ENCODE measurements at places on chromosomes 6 and 20. TPM values are rescaled to one million over a fixed set of nuclear protein-coding genes. Genes with fewer than 3 reads are reported as not detected.

PHIP gene
- total RNA-seq, result 44.4 TPM

FNDC1 gene
- total RNA-seq, result not detected

C6orf141 gene
- not detected for total RNA-seq

PPIL4 gene
- 33.0 TPM for total RNA-seq

SLC35D3 gene
- not detected for total RNA-seq

COX4I2 gene
- total RNA-seq, result not detected

NR2E1 gene
- not detected for total RNA-seq

LAMA2 gene
- total RNA-seq, result 2.2 TPM

LINC00237 gene
- not detected for total RNA-seq

FHL5 gene
- total RNA-seq, result not detected

SLCO4A1 gene
- total RNA-seq, result 1.9 TPM

FUT9 gene
- not detected for total RNA-seq

DNA sequence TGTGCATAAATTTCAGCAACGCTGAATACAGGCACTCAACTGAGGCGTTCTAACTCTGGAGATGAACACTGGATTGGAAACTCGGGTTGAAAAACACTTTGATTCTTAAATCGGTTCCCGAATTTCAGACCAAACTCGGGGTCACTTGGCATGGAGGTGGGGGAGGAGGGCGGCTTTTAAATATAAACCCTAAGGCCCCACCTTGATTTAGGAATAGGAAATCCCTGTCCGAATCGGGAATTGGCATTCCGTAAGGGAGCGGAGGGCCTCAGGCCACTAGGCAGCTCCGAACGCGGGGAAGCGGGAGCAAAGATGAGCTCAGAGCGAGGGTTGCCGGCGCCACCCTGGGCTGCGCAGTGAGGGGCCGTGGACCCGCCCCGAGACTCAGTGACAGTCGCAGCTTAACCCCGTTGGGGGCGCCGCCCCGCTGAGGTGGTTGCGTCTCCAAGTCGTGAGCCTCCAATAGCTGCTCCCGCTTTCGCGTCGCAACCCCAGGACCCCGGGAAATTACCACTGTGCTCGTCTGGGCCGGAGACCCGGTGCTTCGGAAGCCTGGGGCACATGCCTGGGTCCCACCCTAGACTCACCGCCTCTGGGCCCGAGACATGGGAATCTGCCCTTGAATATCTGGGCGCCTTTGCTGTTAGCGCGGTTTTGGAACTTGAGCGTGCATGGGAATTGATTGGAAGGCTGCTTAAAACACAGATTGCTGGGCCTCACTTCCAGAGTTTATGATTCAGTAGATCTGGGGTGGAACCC lies 4.6 kb upstream of the SIM1 start:
- H3K27me3 ChIP-seq, result peaks cover 85% of the 10 kb centered on the region
- DNase-seq, result no peak
- H3K4me3 ChIP-seq, result no peak overlapping the region
- H3K4me1 ChIP-seq, result peaks cover 3% of the 10 kb centered on the region
- H3K27ac ChIP-seq, result no peak overlapping the region

- H3K4me3 ChIP-seq, result no peak overlapping the region
- no peaks in the 10 kb centered on the region for H3K27me3 ChIP-seq
- peak overlapping the region; percentile 8 for H3K27ac ChIP-seq
- peaks cover 13% of the 10 kb centered on the region for H3K4me1 ChIP-seq
Measured at GRCh38 chr6:85612690-85613474, 19.2 kb upstream of the SNX14 start.

DNA sequence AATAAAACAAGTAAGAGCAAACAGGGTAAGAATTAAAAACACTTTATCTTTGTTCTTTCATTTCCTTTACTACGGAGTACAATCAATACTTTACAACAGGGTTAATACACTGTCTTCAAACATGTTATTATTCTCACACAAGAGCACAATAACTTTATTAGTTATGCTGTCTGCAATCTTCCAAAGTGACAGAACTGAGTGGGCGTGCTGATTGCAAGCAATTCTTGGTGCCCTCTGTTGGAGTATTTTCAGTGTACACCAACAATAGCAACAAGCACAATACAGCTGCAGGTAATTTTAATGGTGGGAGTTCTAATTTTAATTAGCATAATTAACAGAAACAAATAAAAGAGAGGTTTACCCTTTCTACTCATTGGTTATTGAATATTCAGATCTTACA lies 33.9 kb upstream of the PTPRK start:
- no peak overlapping the region for H3K27ac ChIP-seq
- H3K36me3 ChIP-seq, result peaks cover 3% of the 10 kb centered on the region
- no peak for DNase-seq
- H3K27me3 ChIP-seq, result peaks cover 32% of the 10 kb centered on the region
- H3K4me3 ChIP-seq, result no peak overlapping the region
- H3K4me1 ChIP-seq, result peaks cover 4% of the 10 kb centered on the region

DNA sequence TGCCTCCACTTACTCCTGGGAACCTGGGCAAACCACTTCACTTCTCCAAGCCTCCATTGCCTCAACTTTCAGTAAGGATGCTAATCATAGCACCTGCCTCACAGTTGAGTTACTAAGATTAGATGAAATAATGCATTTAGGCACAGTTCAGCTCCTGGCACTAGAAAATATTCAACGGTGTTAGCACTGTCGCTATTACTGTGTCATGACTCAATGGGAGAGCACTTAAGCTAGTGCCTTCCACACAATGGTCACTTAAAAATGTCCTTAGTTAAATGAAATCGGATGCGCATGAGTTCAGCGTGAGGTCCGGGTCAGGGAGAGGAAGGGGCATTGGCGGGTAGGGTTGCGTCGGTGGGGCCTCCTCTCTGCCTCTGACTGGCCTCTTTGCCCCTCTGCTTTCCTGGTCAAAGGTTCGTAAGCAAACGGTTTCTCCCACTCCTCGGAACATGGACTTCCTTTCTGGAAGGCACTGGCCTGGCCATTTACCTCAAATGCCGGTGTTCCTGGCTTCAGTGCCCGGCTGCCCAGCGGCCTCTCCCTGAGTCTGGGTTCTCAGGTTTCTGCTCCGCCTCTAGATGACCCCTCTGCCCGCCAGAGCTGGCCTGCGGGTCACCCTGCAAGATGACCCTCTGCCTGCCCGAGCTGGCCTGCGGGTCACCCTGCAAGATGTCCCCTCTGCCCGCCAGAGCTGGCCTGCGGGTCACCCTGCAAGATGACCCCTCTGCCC lies 123.8 kb upstream of the QKI start:
- peaks cover 21% of the 10 kb centered on the region for H3K27me3 ChIP-seq
- no peak overlapping the region for H3K27ac ChIP-seq
- no peaks in the 10 kb centered on the region for H3K36me3 ChIP-seq
- H3K4me3 ChIP-seq, result no peak overlapping the region
- peaks cover 2% of the 10 kb centered on the region for H3K4me1 ChIP-seq

DNA sequence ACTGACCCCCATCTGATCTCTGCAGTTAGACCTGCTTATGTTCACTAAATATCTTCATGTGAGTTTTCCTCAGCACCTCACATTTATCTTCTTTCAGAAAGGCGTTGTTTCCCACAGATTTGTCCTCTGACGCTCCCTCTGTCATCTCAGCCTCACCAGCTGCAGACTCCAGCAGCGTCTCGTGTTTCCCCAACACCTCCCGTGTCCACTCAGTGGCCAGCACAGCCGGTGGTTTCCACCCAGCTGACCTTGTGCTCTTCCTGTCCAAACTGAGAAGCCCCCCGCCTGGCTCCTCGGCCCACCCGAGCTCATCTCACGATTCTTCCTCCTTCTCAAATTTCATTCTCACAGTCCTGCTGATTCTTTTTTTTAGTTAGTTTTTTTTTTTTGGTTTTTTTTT lies 12.5 kb downstream of the ERMARD start:
- H3K36me3 ChIP-seq, result peaks cover 5% of the 10 kb centered on the region
- H3K4me3 ChIP-seq, result no peak overlapping the region
- H3K4me1 ChIP-seq, result peaks cover 7% of the 10 kb centered on the region
- H3K27me3 ChIP-seq, result no peaks in the 10 kb centered on the region

DNA sequence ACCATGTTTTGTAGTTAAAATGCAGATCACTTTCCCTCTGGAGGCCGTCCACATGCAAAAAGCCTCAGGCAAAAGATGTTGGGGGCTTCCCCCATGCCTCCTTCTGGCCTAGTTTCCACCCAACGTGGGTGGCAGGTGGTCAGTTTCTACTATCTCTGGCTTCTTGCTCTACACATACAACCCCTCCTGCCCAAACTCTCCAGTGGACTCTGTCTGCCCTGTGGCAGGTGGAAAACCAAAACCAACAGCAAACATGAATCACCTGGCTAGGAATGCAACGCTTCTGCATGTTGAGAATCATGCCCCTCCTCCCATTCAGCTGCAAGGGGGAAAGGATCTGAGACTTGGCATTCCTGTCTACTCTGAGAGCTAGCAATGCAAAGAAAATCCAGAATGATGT lies 94.8 kb downstream of the MBOAT1 start:
- H3K27ac ChIP-seq, result peak overlapping the region; percentile 71
- no peak for DNase-seq
- peaks cover 5% of the 10 kb centered on the region for H3K4me1 ChIP-seq
- peaks cover 12% of the 10 kb centered on the region for H3K36me3 ChIP-seq
- no peak overlapping the region for H3K4me3 ChIP-seq

GRCh38 chr20:51500311-51500710 lies 42.2 kb downstream of the NFATC2 start:
- DNase-seq, result no peak
- peaks cover 6% of the 10 kb centered on the region for H3K36me3 ChIP-seq
- H3K4me3 ChIP-seq, result peak overlapping the region; percentile 57
- H3K27ac ChIP-seq, result peak overlapping the region; percentile 94
- H3K27me3 ChIP-seq, result no peaks in the 10 kb centered on the region

DNA sequence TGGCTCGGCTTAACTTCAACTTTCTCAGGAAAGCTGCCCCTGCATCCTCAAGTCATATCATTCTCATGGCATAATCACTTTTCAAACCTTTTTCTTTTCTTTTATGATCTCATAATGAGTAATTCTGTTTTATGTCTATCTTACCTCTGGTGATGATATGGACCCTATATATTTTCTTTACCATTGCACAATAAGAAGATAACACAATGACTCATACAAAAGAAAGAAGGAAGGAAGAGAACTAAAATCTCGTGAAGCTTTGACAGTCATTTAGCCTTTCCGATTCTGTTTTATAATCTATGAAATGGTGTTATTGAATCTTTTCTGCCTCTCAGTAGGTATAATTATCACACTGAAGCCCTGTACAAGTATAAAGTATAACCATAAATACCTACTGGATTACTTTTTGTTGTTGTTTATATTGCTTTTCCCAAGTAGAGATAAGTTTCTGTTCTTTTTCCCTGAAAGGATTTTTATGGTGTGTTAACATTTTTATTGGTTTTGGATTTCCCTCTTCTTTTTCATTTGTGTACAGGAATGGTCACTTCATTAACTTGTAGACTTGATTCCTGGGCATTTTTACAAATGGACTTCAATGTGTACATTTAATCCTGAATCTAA lies 300.9 kb downstream of the LAMA2 start:
- no peaks in the 10 kb centered on the region for H3K4me1 ChIP-seq
- H3K27me3 ChIP-seq, result peaks cover 5% of the 10 kb centered on the region
- no peak overlapping the region for H3K4me3 ChIP-seq
- H3K36me3 ChIP-seq, result no peaks in the 10 kb centered on the region
- no peak for DNase-seq

DNA sequence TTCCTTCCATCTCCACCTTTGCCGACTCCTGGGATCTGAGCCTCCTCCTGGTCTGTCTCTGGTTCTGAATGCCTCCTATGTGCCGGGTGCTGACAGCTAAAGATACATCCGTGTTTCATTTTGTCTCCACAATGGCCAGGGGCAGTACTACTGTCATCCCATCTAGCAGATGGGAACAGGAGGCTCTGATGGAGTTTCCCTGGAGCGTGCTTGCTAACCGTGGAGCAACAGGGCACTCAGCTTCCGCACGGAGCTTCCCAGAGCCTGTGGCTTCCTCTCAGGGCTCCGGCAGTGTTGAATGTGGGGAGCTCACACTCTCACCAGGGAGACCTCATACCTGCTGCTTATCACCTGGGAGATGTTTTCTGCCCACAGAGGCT lies 11.9 kb upstream of the NPBWR2 start:
- H3K27me3 ChIP-seq, result peaks cover 11% of the 10 kb centered on the region
- peaks cover 2% of the 10 kb centered on the region for H3K36me3 ChIP-seq
- DNase-seq, result no peak
- H3K27ac ChIP-seq, result peak overlapping the region; percentile 93

- peak overlapping the region; percentile 97 for H3K27ac ChIP-seq
- no peak for DNase-seq
- H3K4me1 ChIP-seq, result peaks cover 54% of the 10 kb centered on the region
- peak overlapping the region; percentile 95 for H3K4me3 ChIP-seq
- H3K27me3 ChIP-seq, result no peaks in the 10 kb centered on the region
Measured at GRCh38 chr20:31721408-31722256, 1.0 kb downstream of the BCL2L1 start.

DNA sequence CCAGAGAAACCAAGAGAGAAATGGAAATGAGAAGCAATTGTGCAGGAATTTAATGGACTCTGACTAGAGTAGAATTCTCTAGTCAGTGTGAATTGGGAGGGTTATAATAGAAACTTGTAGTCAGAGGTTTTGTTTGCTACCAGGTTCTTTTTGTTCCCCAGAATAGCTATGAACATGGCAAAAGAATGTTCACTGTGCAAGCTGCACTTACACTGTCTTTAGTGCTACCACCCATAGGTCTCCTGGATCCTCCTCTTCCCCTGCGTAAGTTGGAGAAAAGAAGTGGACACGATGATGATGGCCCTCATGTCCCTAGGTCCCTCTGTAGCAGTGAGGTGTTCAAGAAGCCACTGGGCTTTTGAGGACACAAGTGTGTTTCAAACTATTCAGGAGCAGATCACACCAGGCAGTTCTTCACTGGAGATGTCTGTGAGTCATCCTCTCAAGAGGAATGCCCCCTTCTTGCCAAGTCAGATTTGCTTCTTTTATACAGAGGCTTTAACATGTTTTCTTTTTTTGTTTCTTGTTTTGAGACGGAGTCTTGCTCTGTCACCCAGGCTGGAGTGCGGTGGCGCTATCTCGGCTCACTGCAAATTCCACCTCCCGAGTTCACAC lies 47.6 kb upstream of the SMIM8 start:
- no peaks in the 10 kb centered on the region for H3K36me3 ChIP-seq
- peak overlapping the region; percentile 66 for H3K27ac ChIP-seq
- no peak overlapping the region for H3K4me3 ChIP-seq
- peaks cover 13% of the 10 kb centered on the region for H3K4me1 ChIP-seq

DNA sequence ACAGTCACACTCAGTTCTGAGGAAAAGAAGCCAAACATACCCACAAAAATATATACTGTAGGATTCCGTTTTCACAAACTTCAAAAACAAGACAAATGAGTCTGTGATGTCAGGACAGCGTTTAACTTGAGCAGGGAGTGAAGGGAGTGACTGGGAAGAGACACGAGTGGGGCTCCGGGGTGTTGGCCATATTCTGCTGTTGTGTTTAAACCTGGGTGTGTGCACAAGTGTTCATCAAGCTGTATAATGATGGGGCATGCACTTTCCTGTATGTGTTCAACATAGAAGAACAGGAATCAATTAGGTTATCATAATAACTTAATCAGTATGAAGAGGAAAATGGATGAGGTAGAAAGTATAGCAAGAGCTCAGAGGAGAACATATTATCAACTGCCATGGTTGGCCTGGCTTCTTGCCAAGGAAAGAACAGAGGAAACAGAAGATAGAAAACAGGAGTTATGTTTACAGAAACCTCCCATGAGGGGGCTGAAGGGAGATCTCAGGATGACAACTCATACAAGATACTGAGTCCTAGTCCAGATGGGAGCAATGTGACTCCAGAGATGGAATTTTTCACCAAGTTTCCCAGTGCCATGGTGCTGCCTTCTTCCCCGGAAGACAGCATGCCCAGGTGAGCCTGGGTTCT lies 15.1 kb upstream of the AFDN start:
- no peaks in the 10 kb centered on the region for H3K36me3 ChIP-seq
- H3K4me3 ChIP-seq, result no peak overlapping the region
- peaks cover 2% of the 10 kb centered on the region for H3K4me1 ChIP-seq
- DNase-seq, result no peak
- H3K27ac ChIP-seq, result no peak overlapping the region
- H3K27me3 ChIP-seq, result peaks cover 23% of the 10 kb centered on the region

GRCh38 chr20:47353239-47353691 lies 3.2 kb downstream of the ZMYND8 start:
- H3K36me3 ChIP-seq, result no peaks in the 10 kb centered on the region
- no peak for DNase-seq
- H3K27ac ChIP-seq, result peak overlapping the region; percentile 97
- H3K4me1 ChIP-seq, result peaks cover 48% of the 10 kb centered on the region
- H3K4me3 ChIP-seq, result no peak overlapping the region

All from T-helper 17 cell (primary cell).